Astrocyte of the hippocampus (primary cell): ENCODE measurements at places on chromosomes 3 and 15.

- DNase-seq: no peak
Observed at GRCh38 chr15:94453227-94453988, 222.0 kb downstream of the MCTP2 start.

- no peak for DNase-seq
Observed at GRCh38 chr3:48776854-48777253, 59.8 kb upstream of the IP6K2 start.

DNA sequence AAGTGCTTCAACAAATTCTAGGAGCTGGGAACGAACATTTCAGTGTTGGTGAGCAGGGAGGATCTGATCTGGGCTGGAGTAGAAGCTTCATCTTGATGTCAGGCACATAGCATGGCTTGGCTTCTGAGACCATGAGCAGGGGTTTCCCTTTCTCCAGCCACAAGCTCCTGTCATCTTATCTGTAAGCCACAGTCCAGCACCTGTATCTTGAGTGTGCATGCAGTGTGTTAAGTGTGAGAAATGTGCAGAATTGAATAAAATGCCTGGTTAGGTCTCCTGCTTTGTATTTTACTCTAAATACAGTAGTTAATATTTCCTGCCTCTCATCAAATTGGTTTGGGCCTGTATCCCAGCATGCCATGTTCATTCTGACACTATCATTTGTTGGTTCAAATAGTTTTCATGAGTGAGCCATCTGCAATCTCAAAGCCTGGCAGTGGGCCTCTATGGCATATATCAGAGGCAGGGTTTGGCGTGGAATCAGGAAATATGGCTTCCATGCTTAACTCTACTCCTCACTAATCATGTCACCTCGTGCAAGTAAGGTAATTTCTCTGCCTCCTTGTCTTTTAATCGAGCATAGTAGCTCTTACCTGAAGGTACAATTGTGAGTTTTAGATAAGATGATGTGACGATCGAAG, 43.3 kb downstream of the TLNRD1 start:
- no peak for DNase-seq

GRCh38 chr3:94156626-94157025, 93.8 kb downstream of the NSUN3 start:
- no peak for DNase-seq

DNA sequence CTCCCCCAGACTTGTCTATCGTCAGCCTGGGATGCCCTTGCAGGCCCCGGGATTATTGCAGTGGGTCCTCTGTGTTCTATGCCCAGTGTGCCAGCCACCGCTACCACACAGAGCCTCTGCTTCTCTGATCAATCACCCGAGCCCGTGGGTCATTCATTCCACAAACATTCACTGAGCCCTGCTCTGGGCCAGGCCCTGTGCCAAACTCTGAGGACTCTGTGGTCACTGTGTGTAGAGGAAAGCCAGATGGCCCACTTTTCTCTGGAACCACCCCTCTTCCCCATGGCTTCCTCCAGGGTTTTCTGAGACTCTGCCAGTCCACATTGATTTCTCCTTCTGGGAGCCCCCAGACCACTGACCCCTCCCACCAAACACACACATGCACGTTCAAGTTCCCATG, 55.5 kb downstream of the BSN start:
- peak; percentile 50 for DNase-seq

GRCh38 chr15:58977887-58978286, 9.6 kb upstream of the RNF111 start:
- no peak for DNase-seq

- peak; percentile 34 for DNase-seq
Observed at GRCh38 chr3:146134348-146135117, 26.5 kb downstream of the PLOD2 start.

DNA sequence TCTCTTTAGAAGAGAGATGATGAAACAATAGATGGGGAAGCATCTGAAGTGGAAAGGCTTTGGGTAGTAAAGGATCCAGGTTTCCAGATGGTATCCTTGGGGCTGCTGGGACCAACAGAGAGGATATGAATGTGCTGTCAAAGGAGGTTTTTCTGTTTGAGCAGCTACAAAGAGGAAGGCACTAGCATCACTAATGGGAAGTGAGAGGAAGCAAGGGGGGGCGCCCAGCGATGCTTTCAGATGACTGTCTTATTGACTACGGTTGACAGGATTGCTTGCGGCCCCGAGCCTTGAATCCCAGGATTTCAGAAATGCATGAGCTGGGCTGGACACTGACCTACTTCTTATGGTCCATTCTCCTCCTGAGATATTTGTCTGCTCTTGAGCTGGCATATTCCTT, 103.8 kb upstream of the GALNT15 start:
- no peak for DNase-seq

- DNase-seq: peak; percentile 37
Observed at GRCh38 chr3:146543461-146544001, 876 bp downstream of the PLSCR1 start.

DNA sequence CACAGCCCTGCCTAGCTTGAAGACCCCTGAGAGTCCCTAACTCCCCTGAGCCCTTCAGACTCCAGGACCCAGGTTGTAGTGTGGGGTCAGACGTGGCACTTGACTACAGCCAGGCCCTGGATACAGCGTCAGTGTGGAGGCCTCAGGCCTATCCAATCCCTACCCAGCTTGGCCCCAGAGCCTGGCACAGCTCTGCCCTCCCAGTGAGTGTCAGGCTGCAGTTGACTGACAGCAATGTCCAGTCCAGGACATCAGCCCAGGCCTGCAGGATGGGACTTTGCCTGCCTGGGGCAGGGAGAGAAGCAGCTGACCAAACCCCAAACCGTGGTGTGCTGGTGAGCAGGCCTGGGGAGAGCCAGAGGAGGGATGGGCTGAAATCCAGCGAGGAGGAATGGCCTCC, 27.3 kb downstream of the KLF13 start:
- peak; percentile 39 for DNase-seq

- no peak for DNase-seq
Observed at GRCh38 chr3:113431811-113432210, 9.5 kb downstream of the CFAP44 start.

- no peak for DNase-seq
Observed at GRCh38 chr15:41476416-41477048, 17.1 kb upstream of the ITPKA start.

GRCh38 chr3:4845882-4846281, 133.4 kb upstream of the BHLHE40 start:
- DNase-seq: no peak

GRCh38 chr3:178369006-178369405, 167.2 kb upstream of the KCNMB2 start:
- DNase-seq: no peak

DNA sequence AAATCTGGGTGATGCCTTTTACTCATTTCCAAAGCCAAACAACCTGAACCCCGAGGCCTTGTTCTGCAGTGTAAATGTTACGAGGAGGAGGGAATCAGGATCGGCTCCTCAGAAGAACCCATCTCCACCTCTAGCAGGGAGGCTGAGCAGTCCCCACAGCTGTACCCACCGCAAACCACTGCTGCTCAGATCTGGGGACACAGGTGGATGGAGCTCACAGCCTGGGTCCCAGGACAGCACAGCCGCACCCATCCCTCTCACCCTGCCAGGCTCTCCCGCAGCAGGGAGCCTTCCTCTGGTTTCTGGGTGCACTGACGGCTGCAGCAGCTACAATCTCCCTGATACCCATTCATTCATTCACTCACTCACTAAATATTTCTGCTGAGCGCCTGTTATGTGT, 44.0 kb upstream of the CGNL1 start:
- DNase-seq: no peak

DNA sequence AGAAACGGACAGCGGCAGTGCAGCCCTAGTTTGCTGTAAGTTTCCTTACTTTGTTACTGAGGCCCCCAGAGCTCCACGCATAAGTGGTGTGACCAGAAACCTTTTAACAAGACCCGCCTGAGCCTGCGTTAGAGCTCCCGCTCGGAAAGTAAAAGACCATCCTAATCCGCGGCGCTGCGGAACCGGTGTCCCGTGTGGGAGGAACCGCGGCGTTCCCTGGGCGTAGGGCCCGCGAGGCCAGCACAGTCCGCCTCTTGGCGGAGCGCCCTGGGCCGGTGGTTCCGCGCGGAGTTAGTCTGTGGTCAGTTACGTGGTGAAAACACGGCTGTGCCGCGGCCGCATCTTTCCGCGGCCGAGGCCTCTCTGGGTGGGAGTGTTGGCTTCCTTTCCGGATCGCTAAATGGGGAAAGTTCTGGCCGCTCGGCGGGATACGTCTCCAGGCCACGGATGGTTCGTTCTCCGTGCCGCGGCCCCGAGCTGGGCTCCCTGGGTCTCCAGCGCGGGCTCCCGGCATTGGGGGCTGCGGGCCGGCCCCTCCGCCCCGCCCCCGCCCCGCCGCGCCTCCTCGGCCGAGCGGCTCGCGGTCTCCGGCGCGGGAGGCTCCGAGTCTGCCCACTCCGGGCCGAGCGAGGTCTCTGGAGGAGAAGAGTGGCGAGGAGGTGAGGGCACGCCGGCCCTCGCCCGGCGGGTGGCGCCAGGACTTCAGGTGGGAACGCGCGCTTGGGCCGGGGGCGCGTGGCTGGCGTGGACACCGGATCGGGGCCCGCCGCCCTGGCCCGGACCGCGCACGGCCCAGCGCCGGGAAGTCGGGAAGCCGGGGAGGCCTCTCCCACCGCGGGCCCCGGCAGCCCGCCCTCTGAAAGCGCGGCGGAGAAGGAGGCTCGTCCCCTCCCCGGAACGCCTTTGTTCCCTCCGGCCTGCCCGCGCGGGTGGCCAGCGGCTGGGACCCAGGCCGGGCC, 754 bp downstream of the B3GNT5 start:
- DNase-seq: peak; percentile 84

GRCh38 chr3:149402481-149402880, 25.0 kb upstream of the TM4SF1 start:
- DNase-seq: no peak

GRCh38 chr3:103025880-103026279, 591.1 kb downstream of the ZPLD1 start:
- DNase-seq: no peak

DNA sequence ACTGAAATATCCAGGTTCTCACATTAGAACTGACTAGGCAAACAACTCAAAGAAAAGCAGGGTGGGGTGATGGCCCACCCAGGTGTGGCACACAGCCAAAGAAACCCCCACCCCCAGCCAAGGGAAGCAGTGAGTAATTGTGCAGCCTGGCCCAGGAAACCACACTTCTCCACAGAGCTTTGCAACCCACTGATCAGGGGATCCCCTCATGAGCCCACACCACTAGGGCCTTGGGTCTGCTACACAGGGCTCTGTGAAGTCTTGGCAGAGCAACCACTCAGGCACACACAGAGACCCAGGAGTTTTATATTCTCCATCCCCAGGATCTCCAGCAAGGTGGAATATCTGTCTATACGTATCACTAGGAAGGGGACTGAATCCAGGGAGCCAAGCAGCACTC, 22.2 kb upstream of the TRIM42 start:
- DNase-seq: no peak

DNA sequence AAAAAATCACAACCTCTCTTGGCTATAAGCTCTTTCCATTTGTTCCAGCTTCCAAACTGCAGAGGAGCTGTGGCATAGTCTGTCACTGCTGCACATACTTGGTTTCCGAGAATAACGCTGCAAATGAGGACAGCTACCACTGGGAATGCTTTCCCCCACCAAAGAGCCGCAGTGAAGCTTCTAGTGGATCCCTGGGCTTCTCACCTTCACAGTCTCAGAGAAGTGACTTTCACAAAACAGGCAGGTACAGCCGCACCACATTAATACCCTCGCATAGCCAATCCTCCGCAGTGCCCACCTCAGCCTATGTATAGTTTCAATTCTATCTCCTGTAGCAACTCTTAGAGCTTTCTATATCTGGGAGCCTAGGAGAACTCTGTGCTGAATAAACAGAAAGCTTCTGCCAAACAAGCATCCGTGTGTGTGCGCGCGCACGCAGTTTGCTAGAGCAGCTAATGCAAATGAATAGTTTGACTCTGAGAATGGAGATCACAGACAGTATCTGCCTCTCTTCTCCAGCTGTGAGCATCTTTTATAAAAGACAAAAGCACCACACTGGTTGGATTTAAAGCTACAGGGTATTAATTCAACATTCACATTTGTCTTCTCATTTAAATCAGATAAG, 81.9 kb upstream of the PLXND1 start:
- DNase-seq: peak; percentile 82

DNA sequence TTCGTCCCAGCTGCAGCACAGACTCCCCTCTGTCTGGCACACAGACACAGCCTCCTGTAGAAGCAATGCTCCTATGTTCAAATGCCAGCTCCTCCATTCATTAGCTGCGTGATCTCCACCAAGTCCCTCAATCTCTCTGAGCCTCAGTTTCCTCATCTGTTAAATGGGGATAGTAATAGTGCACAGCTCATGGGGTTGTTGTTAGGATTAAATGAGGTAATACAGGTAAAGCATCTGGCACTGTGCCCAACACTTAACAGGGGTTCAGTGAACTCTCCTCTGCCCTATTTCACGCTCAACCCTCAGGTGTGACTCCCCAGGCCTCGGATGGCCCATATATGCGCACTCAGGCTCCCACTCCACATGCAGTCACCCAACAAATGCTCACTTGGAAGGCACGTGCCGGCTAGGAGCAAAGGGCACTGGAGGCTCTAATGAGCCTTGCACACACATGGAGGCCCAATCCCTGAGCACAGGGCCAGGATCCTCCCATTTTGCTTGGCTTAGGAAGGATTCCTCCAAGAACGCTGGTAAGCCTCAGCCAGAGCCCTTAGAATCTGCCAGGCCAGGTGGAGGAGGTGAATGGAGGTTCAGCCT, 176.0 kb upstream of the LINGO1 start:
- no peak for DNase-seq

DNA sequence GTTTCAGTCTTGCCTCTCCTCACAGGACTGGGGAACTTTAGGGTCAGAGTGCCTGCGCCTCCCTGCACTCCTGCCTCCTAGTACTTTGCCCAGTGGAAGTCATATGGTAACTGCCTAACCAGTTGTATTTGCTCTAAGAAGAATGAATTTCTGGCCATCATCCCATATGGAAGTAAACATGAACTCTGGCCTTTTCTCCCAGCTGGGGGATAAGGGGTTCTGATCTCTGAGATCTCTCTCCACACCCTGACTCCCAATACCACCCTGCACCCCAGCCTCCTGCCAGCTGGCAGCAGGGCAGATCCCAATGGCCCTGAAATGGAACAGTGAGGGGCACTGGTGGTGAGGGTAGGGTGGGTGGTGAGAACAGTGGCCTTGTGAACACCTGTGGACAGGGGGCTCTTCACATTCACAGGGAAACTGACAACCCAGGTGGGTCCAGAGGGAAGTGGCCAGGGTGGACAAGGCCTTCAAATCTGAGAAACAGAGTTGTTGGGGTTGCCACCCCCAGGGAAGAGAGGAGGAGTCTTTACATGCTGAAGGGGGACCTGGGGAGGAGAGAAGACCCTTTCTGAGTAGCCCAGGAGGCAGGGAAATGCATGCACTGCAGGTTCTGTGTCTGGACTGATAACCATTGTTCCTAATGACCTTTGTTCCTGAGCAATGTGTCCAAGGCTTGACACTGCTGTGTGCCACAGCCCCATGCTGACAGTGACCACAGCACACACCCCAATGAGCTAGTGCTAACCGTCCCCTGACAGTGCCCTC, 36.9 kb downstream of the RHCG start:
- no peak for DNase-seq

- DNase-seq: peak; percentile 75
Observed at GRCh38 chr3:127158614-127159229, 34.2 kb upstream of the PRR23E start.
